Uterus (tissue), 4 donors: ENCODE measurements at places on chromosomes 11 and 22.
A peak's percentile ranks its signal among the peaks of the same experiment; 100 is the strongest.

DNA sequence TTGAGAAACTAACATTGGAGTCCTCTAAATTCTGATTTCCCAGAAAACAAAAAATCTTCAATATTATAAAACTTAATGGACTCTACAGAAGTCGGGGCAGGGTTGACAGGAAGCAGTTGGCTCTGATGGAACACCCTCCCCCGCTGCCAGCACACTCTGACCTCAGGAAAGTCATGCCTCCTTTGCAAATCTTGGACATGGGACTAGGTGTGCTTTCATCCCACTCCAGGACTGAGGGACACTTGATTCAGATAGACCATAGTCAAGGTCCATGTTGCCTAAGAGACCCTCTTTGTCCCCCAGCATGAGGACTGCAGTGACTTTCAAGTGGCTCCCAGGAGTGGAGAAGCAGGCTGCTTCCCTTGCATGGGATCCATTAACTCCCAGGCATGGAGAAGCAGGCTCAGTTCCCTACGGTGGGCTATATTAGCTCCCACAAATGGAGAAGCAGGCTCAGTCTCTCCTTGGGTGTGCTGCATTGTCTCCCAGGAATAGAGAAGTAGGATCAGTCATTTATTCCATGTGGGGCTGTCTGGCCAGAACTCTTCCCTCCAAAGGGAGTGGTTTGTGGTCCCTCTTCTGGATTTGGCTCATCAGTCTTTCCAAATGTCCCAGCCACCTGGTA is 38.3 kb downstream of the C22orf31 start:
- no peak for DNase-seq

- DNase-seq: peak; percentile 63
Observed at GRCh38 chr11:74739546-74740270, 8.5 kb upstream of the CHRDL2 start.

DNA sequence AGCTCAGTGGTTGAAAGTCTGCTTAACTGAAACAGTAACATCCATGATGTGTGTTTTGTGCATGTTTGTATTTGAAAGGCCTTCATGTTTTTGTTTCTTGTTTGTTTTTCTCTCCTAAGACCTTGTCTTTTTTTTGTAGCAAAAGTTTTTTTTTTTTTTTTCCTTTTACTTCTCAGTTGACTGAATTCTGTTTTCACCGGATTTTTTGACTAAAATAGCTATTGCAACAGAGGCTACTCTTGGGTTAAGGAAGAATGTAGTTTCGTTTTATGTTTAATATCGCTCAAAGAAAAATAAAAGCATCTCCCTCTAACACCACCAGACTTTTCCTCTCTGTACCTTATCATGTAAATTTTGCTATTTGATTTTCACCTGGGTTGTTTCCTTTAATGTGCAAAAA is 15.1 kb downstream of the APOL6 start:
- DNase-seq: no peak

GRCh38 chr11:21897752-21898151 is 295.1 kb upstream of the ANO5 start:
- no peak for DNase-seq

DNA sequence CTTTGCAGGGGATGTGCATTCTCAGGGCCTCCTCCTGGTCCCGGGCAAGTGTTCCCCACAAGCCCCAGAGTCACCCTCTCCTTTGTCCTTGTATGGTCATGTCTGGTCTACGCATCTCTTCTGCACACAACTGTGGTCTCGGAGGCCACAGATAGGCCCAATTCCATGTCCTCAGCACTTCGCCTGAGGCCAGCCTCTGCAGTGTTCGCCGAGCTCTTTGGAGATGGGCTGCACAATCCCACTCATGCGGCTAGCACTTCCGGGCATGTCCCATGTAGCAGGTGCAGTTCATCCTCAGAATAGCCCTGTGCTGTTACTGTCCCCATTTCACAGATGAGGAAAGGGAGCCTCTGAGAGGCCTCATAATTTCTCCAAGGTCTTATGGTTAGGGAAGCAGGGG is 7.6 kb downstream of the PARVG start:
- no peak for DNase-seq

DNA sequence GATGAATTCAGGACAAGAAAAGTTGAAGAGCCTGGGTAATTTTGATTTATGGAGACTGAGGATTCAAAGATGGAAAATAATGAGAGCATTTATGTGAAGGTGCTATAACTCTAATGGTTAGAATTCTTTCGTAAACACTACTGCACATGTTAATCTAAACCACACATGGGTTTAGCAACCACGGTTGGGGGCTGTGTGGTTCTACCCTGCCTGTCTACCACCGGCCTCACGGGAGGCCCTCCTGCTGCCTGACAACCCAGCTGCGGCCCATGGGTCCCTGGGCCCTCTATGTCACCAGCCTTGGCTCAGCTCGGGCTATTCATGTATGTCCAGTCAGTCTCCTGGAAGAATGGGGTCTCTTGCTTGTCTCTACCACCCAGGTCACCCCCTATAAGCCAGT is 68.5 kb upstream of the ARFGAP3 start:
- DNase-seq: no peak

DNA sequence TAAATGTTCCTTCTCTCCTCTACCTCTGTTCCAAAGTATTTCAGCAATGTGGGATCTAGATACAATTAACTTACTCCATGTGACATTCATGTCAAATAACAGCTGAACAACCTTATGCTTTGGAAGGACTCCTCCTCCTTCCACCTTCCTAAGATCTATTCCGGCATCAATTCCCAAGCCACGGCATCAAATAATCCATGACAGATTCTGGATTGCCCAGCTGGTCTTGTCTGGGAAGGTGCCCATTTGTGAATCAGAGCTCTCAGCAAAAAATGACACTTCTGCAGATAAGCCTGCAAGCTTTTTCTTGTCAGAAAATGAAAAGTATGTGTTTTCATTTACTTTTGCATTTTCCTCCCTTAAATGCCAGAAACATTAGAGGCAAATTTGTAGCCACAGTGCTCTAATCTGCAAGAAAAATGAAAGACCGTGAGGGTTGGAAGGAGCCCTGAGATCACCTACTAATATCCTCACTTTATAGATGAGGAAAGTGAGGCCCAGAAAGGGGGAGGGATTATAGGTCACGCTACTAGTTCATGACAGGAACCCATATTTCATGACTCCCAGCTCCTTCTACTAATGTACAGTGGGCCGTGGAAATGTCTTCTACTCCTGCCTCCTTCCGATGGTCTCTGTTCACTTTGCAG is 124.0 kb downstream of the ME3 start:
- DNase-seq: no peak

GRCh38 chr11:124415356-124415923 is 9.2 kb downstream of the OR8B4 start:
- no peak for DNase-seq

DNA sequence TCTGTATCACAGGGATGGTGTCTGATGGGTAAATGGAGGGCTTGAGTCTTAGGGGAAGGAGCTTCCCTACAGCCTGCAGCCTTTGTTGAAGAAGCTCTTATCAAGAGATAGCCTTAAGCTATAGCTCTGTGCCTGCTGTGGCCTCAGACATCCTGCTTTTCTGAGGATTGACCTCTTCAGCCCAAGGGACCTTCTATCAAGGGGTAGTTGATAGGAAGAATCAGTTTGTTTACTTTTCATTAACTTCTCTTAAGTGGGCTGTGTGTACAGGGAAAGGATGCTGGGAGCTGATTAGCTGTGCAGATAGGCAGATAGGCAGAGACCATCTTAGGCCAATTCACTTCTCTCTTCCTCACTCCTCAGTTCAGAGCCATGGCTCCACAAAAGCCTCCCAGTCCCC is 151.8 kb upstream of the CADM1 start:
- DNase-seq: no peak

GRCh38 chr11:30447058-30447640 is 124.2 kb downstream of the ARL14EP start:
- DNase-seq: no peak

- DNase-seq: no peak
Observed at GRCh38 chr11:2263724-2264360, 6.5 kb downstream of the ASCL2 start.
